ENCODE measurements at places on chromosomes 11 and 22.

DNA sequence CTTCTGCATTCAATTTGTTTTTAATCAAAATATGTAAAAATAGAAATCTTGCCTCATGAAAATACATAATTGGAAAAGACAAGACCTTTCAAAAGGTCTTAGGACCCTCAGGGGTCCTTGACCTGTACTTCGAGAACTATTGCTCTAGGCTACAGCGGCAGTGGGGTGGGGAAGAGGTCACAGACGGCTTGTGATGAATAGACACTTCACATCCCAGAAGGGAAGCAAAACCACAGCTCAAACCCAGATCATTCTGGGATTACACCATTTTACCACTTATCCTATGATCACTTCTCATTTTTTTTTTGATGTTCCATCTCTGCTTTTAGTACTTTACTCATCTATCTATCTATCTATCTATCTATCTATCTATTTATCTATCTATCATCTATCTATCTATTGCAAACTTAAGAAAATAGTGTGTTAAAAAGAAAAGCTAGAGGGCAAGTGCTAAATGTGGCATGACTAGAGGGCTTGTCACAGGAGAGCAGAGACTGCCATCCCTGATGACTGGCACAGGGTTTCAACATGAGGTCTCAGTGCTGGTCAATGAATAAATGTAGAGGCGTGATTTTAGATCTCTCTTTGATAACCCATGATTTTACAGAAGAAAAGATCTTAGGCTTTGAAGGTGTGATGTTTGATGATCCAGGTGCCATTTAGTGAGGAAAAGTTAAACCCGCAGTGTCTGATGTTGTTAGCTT, 37.1 kb downstream of the RNF141 start:
- no peak for DNase-seq

- no peak for DNase-seq
Measured at GRCh38 chr11:131503017-131503416, 132.6 kb downstream of the NTM start.

- no peak for DNase-seq
Measured at GRCh38 chr22:30535182-30535581, 11.4 kb downstream of the SEC14L6 start.

GRCh38 chr11:124277804-124278203, 21.6 kb downstream of the OR8G5 start:
- DNase-seq, result no peak

- no peak for DNase-seq
Measured at GRCh38 chr11:61168800-61169199, 7.6 kb upstream of the VPS37C start.

DNA sequence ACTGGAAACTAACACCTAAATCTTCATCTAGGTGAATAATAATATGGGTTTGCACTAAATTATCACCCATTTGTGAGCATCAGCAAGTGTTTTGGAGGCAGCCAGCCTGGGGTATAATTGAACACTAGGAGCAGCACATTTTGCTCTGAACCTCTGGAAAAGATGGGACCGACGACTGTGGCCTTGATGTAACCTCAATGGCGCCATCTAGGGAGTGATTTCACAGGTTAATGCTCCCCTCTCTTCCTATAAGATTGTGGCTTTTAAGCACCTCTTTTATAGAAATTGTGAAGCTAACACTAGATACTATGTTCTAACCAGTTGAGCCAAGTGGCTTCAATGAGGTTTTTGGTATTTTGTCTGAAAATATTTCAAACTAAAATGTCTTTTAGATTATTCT, 203.7 kb downstream of the NELL1 start:
- DNase-seq, result peak; percentile 6

DNA sequence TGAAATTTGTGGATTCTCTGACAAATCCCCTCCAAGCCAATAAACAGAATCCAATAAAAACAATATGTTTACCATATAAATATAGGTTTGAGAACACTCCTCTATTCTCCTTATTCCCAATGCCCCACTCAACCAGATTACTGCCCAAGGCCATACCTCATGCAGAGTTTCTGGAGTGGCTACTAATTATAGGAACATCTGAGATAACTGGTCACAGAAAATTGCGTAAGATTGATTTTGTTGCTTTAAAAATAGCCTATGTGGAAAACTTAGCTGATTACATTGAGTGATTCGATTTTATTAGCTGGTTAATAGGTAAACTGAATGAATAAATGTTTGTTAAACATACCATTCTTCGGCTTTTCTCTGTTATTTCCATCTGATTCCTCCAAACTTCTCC, 48.0 kb downstream of the ME3 start:
- no peak for DNase-seq

GRCh38 chr11:61069427-61069826, 32.9 kb upstream of the CD5 start:
- DNase-seq, result no peak

GRCh38 chr22:50081426-50082196, 3.6 kb downstream of the MLC1 start:
- DNase-seq, result no peak

GRCh38 chr11:123258877-123259276, 63.8 kb upstream of the CLMP start:
- DNase-seq, result no peak

All from stimulated activated CD4-positive, alpha-beta T cell treated with anti-CD3 and anti-CD28 coated beads, Interleukin-15, amount 100 ng/mL, for 24 hours (primary cell).